Hypothalamus (tissue), 51 donors: ENCODE measurements at places on chromosomes 3 and 15.

- DNase-seq, result no peak
Observed at GRCh38 chr15:85687329-85687728, 107.4 kb downstream of the KLHL25 start.

DNA sequence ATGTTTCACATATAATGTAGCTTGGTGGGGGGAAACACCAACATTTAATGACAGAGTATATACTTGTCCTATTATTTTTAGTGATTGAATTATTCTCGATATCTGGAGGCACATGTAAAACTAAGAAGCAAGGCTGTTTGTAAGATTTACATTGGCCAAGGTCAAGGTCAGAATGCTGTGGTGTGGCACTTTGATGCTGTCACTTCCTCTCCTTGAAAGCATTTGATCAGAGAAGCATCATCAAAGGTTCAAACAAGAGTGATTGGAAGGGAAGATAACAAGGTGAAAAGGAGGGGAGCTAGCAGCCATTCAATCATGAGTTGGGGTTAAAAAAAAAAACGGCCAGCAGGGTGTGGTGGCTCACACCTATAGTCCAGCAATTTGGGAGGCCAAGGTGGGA lies 26.4 kb downstream of the RTF1 start:
- DNase-seq, result no peak

DNA sequence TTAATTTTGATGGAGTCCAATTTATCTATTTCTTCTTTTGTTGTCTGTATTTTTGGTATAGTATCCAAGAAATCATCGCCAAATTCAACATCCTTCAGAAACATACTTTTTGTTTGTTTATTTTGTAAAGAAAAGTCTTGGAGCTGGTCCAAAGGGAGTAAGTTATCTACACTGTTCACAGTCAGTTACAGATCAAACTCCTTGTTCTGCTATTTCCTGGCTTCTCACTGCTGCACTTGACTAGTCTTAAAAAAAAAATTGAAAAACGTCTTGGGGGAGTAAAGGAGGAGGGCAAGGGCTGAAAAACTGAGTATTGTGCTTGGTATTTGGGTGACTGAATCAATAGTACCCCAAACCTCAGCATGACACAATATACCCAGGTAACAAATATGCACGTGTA lies 105.6 kb downstream of the NFKBIZ start:
- no peak for DNase-seq

- no peak for DNase-seq
Observed at GRCh38 chr15:44101286-44101685, 93.8 kb downstream of the FRMD5 start.

GRCh38 chr15:96086164-96086563 lies 244.3 kb upstream of the NR2F2 start:
- no peak for DNase-seq

DNA sequence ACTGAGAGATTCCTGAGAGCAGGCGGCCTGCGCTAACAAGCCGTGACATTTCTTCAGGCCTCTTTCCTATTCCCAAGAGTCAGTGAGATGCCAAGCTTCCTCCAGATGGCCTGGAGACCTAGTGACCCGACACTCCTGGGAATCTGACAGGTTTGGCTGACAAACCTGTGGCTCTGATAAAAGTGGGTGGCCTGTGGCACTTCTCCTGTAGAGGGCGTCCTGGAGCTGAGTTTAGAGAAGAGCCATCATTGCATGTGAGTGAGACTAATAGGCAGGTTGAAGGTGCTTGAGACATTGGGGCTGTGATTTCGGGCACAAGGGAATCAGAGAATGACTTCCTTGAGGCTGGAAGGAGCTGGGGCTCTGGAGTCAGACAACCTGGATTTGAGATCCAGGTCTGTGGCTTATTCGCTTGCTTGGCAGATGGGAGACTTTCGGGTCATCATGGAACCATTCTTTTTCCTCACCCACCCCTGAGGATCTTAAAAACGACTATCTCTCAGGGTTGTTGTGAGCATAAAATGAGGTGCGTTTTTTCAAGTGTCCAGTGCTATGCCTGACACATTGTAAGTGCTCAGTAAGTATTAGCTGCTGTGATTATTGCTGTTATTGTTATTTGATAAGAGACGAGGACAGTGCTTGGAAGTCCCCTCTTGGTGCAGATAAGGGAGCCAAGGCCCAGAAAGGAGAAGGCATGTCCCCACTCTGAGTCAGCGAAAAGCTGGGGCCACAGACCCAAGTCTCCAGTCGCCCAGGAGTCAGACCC lies 77.2 kb downstream of the SCN10A start:
- DNase-seq, result no peak

DNA sequence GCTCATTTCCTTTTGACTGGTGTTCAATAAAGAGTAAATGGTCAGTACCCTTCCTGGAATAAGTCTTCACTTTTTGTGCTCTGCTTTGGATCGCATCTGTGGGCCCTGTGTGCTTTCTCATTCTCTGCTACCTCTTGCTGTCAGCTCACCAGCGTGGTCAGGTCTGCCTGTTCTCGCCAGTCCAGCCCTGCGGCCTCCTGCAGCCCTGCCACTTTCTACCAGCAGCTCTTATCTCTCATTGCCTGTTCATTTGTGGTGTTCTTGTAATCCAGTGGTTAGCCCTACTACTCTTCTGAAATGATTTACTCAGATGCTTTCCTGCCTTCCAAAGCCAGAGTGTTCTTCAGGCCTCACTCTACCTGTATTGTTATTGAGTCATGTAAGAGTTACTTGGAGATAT lies 54.8 kb downstream of the CHCHD6 start:
- DNase-seq, result no peak

GRCh38 chr15:70493376-70493775 lies 270.0 kb downstream of the UACA start:
- DNase-seq, result no peak

DNA sequence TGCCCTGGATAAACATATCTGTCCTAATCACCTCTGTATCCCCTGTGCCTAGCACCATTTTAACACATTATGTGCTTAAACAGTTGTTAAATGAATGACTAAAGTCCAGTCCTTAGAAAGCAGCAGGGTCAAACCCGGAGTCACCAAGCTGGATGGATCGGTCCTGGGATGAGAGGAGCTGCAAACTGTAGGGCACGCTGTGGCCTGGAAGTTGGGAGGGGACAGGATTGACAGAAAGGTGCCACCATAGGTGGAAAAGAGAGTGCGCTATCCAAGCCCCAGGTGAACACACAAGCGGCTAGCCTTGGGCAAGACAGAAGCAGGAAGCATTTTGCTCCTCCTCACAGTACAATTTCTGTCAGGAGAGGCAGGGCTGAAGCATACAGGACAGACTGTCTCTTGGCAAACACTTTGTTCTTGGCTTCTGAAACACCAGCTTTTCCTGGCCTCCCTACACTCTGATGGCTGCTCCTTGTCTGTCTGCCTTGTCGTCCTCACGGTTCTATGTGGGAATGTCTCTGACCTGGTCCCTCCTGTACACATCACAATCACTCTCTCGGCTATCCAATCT lies 48.4 kb upstream of the KY start:
- DNase-seq, result no peak

DNA sequence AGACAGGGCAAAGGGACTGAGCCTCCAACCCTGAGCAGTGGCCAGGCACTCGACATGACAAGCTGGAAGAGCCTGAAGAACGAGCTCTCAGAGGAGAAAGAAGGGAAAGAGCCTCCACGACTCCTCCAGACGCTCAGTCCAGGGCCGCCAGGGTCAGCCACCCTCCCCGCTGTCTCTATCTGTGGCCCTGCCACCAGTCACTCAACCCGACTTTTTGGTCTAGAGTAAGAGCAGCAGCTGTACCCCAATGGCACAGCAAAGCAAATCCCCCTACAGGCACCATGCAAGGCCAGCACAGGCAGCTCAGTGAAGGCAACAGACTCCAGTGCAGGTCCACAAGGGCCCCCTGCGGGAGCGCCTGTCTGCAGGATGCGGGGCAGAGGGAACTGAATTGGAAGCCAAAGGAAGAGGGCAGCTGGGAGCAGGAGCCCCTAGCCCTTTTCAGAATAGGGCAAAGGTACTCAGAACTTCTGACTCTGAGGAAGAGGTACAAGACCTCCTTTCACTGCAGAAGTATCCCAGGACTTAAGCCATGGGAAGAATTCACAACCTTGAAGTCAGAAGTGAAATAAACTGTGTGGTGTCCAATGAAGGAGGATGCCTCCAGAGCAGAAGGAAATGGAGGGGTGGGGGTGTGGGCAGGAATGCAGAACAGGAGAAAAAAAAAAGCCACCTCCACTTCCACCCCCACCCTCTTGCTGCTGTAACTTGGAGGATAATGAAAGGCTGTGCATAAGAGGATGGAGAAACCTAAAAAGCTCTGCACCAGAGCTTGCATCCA lies 8.5 kb upstream of the GRAMD2A start:
- no peak for DNase-seq

DNA sequence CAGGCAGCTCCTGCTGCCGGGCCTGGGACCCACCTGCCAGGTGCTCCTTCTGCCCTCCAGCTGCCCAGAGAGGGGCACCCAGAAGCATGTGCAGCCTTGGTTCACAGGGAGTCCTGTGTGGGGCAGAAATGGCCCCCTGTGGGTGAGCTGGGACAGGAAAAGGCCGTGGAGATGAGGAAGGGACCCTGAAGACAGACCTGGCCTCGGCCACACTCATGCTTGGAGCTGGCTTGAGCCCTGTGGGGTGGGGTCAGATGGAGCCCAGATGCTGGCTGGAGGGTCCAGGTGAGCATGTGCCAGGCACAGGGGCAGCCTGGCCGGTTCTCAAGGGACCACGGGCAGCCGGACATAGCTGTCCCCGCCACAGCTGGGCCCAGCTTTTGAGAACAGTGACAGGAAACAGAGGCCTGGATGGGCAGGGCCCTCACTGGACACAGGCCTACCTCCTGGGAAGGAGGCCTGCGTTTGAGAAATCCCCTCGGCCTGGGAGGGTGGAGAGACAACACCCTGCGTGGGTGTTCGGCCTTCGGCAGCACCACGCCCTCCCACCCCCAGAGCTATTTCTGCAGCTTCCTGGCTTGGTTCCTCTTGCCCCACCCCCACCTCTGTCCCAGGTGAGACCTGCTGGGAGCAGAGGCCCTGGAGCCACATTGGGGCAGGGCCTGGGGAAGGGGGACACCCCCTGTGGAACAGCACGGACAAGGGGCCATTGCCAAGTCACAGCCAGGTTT lies 132.6 kb upstream of the MEF2A start:
- DNase-seq, result no peak

DNA sequence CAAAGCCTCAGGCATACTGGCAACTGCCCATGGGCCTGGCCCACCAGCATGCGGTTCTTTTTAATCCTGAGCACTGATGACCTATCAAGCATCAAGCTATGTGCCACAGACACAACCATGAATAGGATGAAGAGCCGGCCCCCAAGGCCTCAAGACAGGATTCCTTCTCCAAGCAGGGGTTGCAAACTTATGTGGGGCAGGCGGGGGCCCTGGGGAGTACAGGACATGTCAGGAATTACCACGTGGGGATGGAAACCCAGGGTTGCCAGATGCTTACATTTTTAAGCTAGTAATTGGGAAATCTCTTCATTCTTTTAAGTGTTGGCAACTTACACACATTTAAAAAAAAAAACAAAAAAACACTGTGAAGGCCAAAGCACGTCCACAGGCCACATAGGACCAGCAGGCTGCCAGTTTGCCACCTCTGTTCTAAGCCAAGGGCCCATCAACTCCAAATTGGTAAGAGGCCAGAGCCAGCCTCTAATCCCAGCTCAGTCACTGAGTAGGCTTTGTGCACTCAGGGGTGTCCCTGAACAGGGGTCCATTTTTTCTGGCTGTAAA lies 32.8 kb downstream of the BDH1 start:
- no peak for DNase-seq

DNA sequence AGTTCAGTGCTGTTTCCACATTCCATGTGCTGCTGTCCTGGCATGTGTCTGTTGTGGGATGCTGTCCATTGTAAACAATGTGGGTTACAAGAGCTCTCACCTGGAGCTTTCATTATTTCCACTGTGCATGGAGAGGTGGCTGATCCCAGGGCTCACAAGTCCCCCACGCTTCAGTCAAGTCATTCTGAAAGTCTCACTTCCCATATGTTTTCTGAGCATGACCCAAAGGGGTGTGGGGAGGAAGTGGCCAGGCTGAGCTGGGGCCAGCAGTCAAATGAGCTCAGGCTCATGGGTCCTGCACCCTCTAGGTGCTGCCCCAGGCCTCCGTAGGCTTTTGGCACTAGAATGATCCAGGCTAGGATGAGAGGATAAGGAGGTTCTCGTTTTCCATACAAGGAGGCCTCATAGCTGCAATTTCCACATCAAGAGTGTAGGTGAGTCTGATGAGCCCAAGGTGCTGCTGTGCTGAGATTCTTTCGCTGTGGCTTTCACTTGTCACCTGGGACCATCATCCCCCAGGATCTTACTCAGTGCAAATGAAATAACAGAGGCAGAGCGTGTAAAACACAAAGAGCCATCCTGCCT lies 22.0 kb downstream of the STARD5 start:
- DNase-seq, result no peak

DNA sequence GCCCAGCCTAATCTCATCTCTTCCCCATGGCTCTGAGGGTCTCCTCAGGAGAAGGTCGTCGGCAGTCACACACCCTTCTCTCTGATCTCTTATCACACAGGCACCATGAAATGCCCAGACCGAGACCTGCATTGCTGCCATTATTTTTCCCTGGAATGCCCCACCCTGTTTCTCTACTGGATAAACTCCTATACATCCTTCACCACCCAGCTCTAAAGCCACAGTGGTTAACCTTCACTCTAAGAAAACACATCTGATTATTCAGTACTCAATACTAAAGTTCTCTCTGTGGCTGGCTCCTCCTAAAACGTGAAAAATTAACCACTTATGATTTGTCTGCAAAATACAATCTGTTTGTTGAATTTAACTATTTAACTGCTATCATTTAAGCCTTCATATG lies 43.3 kb downstream of the RORA start:
- no peak for DNase-seq

- DNase-seq, result no peak
Observed at GRCh38 chr15:66808181-66808824, 106.3 kb downstream of the SMAD6 start.
